ENCODE measurements at places on chromosomes 6 and 20. TPM values are rescaled to one million over a fixed set of nuclear protein-coding genes. Genes with fewer than 3 reads are reported as not detected.

NNAT gene
- 26.3 TPM for polyA plus RNA-seq

VSTM2L gene
- polyA plus RNA-seq = 46.5 TPM

C20orf141 gene
- polyA plus RNA-seq = not detected

RAET1L gene
- polyA plus RNA-seq = not detected

SLC17A2 gene
- not detected for polyA plus RNA-seq

DEF6 gene
- 4.7 TPM for polyA plus RNA-seq

KCNQ2 gene
- 100 TPM for polyA plus RNA-seq

ANKEF1 gene
- 5.1 TPM for polyA plus RNA-seq

ACSS1 gene
- polyA plus RNA-seq = 12.2 TPM

CYP39A1 gene
- 0.48 TPM for polyA plus RNA-seq

SLC12A5 gene
- polyA plus RNA-seq = 66.5 TPM

CDYL gene
- 27.8 TPM for polyA plus RNA-seq

OPRM1 gene
- not detected for polyA plus RNA-seq

TREML2 gene
- polyA plus RNA-seq = not detected

TENT5A gene
- polyA plus RNA-seq = 8.9 TPM

ASIP gene
- not detected for polyA plus RNA-seq

FAM83C gene
- polyA plus RNA-seq = not detected

RHAG gene
- not detected for polyA plus RNA-seq

ELOVL2 gene
- 25.3 TPM for polyA plus RNA-seq

EYA4 gene
- 13.5 TPM for polyA plus RNA-seq

ERVFRD-1 gene
- polyA plus RNA-seq = not detected

VPS16 gene
- polyA plus RNA-seq = 38.4 TPM

RFX6 gene
- not detected for polyA plus RNA-seq

ARID1B gene
- 35.6 TPM for polyA plus RNA-seq

Data from brain (organoid and tissue), 16 donors.